Right ventricle myocardium superior (tissue), 1 donor: ENCODE measurements at places on chromosomes 7 and 10. TPM values are rescaled to one million over a fixed set of nuclear protein-coding genes. Genes with fewer than 3 reads are reported as not detected.

ZNF365 gene
- total RNA-seq, result not detected

TRIM4 gene
- 6.9 TPM for total RNA-seq

DNA sequence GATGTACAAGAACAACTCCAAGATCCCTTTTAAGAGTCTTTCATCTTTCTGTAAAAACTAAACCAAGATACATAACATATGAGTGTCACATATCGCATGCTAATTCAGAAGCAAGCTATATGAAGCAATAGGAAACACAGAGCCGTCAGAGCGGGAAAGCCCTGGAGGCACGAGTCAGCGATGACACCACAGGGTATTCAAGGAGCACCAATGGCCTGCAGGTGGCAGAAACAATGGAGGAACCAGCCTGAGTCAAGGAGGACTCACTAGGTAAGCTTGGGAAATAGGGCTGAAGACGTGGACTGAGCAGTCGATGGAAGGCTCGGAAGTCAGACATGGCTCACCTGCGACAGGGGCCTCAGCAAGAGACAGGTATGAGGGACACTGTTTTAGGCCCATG is 214.4 kb downstream of the FAM107B start:
- no peak for DNase-seq

DNA sequence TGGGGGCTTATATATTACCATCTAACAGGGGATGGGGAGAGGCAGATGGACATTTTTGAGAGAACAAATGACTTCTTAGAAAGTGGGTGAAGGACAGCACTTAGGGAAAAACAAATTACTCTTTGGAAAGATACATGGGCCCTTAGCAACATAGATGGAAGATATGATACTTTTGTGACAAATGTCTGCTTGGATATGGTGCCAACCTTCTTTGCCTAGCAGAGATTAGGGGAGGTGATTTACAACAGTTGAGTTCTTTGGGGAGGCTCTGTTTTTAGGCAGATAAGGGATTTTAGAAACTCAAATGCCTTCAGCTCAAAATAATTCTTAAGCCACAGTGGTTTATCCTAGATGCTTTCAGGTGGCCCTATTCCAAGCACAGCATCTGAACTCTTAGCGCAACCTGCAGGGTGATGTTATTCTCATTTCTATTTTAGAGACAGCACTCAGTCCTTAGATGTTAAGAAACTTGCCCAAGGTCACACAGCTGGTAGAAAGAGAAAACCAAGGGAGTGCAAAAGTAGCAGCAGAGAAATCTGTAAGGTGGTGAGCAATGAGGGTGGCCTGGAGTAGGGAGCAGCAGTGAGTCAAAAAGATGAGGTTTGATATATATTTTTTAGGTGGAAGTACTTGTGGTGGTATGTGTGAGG is 75.1 kb upstream of the KMT2E start:
- DNase-seq, result no peak

GRCh38 chr7:149809215-149809614 is 29.0 kb upstream of the ZNF862 start:
- peak; percentile 77 for DNase-seq
